ENCODE measurements at places on chromosomes 11 and 22.

DNA sequence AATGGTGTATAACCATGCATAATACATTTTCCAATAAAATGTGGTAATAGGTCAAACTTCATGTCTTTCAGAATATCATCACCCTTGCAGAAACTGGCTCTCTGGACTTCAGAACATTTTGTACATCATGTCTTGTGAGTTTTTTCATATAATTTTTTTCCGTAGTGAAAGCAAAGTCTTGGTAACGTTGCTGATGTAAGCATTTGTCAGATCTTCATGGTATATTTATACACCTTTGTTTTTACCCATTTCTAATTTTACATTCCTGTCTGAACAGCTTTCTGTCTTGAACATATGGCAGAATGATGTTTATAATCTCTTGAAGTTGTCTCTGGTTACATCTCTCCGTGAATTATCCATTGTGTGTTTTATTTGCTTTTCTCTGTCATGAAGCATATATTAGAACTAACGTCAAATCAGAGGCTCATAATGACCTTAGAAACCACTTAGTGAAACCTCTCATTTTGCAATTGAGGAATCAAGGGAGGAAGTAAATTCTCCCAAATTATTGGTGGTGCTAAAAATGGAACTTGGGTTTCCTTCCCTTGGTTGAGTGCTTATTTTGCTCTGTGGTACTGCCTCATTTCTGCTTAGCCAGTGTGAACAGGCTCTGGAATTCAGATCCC is 37.4 kb downstream of the CSRP3 start:
- DNase-seq = no peak

DNA sequence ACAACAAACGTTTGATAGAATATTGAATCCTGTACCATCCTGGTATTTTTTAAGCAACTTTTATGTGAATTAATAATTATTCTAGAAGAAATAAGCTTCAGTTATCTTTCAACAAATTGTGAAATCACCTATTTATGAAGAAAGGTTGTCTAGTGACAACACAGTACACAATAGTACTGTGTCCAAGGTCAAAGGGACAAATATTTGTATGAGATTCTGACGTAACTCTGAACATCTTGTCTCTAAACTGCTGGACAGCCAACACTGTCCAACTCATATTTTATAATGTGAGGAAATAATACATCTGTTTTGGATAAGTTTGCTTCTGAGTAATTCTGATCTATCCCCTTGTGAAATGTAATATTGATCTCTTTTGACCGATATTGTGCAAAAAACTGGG is 18.9 kb downstream of the CASP5 start:
- DNase-seq = no peak

GRCh38 chr22:36433318-36434231 is 45.8 kb upstream of the MYH9 start:
- no peak for DNase-seq

DNA sequence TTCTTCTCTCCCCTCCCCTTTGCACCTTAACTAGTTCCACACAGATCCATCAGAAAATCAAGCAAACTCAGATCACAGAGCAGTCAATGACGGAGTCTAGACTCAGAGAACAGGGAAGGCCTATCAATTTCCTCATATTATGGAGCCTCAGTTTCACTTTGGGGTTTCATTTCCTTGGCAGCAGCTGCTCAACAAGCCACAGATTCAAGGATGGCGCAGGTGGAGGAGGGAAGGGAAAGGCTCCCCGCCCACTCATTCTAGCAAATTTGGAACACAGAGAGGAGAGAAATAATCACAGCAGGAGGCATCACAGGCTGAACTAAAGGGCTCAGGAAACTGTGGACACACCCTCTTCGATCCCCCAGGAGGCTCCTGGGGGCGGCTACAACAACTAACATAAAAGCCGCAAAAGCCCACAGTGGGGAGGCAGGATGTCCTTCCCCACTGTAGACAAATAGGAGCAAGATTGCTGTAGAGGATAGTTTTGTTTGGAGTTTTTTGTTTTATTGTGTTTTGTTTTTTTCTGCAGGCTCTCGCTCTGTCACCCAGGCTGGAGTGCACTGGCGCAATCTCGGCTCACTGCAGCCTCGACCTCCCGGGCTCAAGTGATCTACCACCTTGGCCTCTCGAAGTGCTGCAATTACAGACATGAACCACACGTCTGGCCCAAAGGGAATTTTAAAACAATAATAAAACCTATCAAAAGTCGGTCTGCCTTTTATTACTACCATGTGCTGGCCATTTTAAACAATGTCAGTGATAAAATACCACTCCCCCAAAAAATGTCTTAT is 3.4 kb downstream of the PLAAT3 start:
- no peak for DNase-seq

DNA sequence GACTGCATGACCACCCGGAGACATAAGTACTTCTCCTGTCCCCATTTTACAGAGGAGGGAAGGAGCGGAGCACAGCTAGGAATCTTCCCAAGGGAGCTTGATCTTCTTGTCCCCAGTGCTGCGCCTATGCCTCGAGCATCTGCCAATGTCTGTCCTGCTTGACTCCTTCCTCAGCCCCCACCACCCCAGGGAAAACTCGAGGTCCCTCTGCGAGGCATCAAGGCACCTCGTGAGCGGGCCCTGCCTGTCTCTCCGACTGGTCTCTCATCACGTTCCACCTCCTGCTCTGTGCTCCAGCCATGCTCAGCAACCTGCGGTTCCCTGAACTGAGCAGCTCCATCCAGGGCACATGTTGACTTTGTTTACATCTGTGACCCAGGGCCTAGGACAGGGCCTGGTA is 2.5 kb downstream of the NCF4 start:
- DNase-seq = no peak

GRCh38 chr11:31847761-31848160 is 36.6 kb upstream of the PAX6 start:
- no peak for DNase-seq

- DNase-seq = no peak
Measured at GRCh38 chr22:19449422-19449767, 1.9 kb upstream of the C22orf39 start.

All from esophagus squamous epithelium (tissue), 5 donors.